Kidney capillary endothelial cell (primary cell): ENCODE measurements at places on chromosomes 4 and X.

- DNase-seq, result no peak
Observed at GRCh38 chr4:1536579-1537409, 130.6 kb upstream of the NKX1-1 start.

GRCh38 chrX:50431623-50432022, 39.0 kb downstream of the DGKK start:
- DNase-seq, result no peak

DNA sequence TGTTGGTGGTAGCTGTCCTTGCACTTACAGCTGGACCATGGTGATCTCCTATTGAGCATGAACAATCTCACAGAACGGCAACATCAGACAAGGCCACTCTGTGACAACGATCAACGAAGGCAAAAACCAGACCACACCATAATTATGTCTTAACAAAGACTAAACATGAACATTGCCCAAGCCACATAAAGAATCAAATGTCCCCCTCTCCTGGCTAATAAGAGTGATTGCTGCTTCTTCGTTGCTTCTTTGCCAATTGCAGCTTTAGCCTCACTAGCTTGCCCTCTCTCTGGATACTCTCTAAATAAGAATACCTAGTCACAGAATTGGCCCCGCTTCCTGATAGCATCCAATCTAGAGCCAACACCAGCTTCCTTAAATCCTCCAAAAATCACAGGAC, 41.5 kb upstream of the PGRMC1 start:
- DNase-seq, result peak; percentile 3

DNA sequence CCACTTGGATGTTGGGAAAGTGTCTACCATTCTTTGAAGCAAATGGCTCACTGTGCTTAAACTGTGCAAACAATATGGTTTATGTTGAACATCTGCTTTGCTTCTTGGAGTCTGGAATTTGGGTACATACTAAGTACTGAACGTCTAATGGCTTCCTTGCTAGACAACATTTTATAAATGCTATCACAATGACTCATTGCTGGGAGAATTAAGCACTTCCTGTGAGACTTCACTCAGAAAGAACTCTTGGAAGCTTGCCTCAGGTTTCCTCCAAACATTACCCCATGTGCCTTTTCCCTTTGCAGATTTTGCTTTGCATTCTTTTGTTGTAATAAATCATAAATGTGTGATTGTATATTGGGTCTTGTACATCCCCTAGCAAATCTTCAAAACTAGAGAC, 139.7 kb downstream of the PACRGL start:
- DNase-seq, result peak; percentile 90

DNA sequence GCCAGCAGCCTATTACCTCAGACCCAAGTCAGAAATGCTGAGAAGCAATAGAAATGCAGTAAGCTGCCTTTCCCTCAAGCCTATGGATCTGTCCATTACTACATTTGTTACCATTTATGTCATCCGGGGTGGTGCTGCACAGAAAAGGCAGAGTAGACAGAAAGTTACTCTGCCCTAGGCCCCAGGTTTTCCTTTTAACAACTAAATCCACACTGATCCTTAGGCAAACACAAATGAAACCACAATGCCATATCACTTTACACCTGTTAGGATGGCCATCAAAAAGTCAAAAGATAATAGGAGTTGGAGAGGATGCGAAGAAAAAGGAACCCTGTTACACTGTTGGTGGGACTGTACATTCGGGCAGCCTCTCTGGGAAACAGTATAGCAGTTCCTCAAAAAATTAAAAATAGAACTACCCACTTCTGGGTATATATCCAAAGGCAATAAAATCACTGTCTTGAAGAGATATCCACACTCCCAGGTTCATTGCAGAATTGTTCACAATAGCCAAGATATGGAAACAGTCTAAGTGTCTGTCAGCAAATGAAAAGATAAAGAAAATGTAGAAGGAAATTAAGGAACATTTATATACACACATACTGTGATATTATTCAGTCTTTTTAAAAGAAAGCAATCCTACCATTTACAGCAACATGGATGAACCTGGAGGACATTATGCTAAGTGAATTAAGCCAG, 186.3 kb downstream of the NWD2 start:
- no peak for DNase-seq

DNA sequence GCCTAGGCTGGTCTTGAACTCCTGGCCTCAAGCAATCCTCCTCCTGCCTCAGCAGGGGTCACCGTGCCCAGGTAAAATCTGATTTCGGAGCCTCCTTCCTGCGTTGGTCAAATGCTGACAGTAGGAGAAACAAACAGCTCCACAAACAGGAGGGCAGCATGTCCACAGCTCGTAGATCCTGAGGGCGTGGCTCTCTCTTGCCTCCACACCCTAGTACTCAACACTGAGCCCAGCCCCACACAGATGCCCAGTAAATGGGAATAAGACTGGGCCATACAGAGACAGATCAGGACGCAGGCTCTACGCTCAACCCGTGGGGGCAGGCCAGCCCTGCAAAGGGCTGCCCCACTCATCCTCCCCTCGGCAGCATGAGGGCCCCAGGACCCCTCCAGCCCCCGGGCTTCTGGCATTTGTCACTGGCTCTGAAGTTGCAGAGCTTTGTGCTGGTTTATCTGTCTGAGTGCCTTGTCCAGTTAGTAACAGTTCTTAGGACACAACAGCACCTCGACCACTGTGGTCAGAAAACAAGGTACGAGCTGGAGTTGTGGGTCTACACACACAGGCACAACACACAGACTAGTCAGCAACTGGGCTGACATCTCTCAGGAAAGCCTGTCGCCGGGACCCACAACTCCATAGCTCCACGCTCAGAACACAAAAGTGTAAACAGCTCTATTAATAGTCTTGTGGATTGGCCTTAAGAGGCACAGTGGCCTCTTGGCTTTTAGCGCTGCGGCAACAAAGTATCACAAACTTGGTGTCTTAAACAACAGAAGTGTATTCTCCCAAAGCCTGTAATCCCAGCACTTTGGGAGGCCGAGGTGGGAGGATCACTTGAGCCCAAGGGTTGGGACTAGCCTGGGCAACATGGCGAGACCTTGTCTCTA, 5.2 kb downstream of the TNIP2 start:
- no peak for DNase-seq
